Melanocyte of skin (primary cell): ENCODE measurements at places on chromosomes 12 and 14. TPM values are rescaled to one million over a fixed set of nuclear protein-coding genes. Genes with fewer than 3 reads are reported as not detected.

The CCDC177 gene
- total RNA-seq = not detected in 2 replicates

The GDF3 gene
- not detected in 2 replicates for total RNA-seq

The AQP2 gene
- total RNA-seq = not detected in 2 replicates

The TAS2R7 gene
- not detected in 2 replicates for total RNA-seq

The CIROP gene
- total RNA-seq = not detected in 2 replicates

The CBLN3 gene
- 0.33 and 0.46 TPM in 2 replicates for total RNA-seq

The NUAK1 gene
- total RNA-seq = 2.7 and 2.9 TPM in 2 replicates

The POP5 gene
- 39.2 and 44.7 TPM in 2 replicates for total RNA-seq

The PTGER2 gene
- total RNA-seq = under 0.01 TPM in 2 replicates

The TTC6 gene
- not detected in 2 replicates for total RNA-seq

The TPPP2 gene
- not detected in 2 replicates for total RNA-seq

The TBK1 gene
- 32.3 and 47.3 TPM in 2 replicates for total RNA-seq

The RAD9B gene
- 0.34 and 0.36 TPM in 2 replicates for total RNA-seq

The CELA1 gene
- total RNA-seq = not detected in 2 replicates

The PZP gene
- not detected in 2 replicates for total RNA-seq

The IFNG-AS1 gene
- total RNA-seq = not detected in 2 replicates

The PLEKHG7 gene
- not detected in 2 replicates for total RNA-seq

The TNFRSF1A gene
- total RNA-seq = 95.0 and 131 TPM in 2 replicates

The SIX6 gene
- not detected in 2 replicates for total RNA-seq

The P2RX2 gene
- not detected in 2 replicates for total RNA-seq

The VASH1 gene
- 4.1 and 6.2 TPM in 2 replicates for total RNA-seq

The RTL1 gene
- total RNA-seq = not detected in 2 replicates

The SLCO1B1 gene
- not detected in 2 replicates for total RNA-seq

The OR6C2 gene
- not detected in 2 replicates for total RNA-seq

The GALNT16 gene
- not detected in 2 replicates for total RNA-seq

The POLE gene
- 32.5 and 43.6 TPM in 2 replicates for total RNA-seq

The TCTN2 gene
- total RNA-seq = 34.4 and 36.3 TPM in 2 replicates

The EML5 gene
- under 0.01 TPM in 2 replicates for total RNA-seq

The TMPRSS12 gene
- not detected in 2 replicates for total RNA-seq

The HOXC12 gene
- total RNA-seq = not detected in 2 replicates

The CLEC4D gene
- not detected in 2 replicates for total RNA-seq

The TAS2R30 gene
- total RNA-seq = 3.4 and 11.3 TPM in 2 replicates

The MDM1 gene
- 12.7 and 19.3 TPM in 2 replicates for total RNA-seq

The AMN gene
- total RNA-seq = under 0.01 TPM in 1 of 2 replicates, not detected in the other

The NACA gene
- 602 and 908 TPM in 2 replicates for total RNA-seq

The GUCY2C gene
- total RNA-seq = not detected in 2 replicates

The DAD1 gene
- 312 and 411 TPM in 2 replicates for total RNA-seq

The BORCS5 gene
- 13.8 and 19.6 TPM in 2 replicates for total RNA-seq

The KRT73 gene
- not detected in 2 replicates for total RNA-seq

The ERG28 gene
- total RNA-seq = 18.2 and 20.4 TPM in 2 replicates

The CLSTN3 gene
- total RNA-seq = 2.3 and 2.7 TPM in 2 replicates

The RNFT2 gene
- total RNA-seq = 8.3 and 11.0 TPM in 2 replicates

The SDSL gene
- 5.0 and 11.3 TPM in 2 replicates for total RNA-seq

The ADAM21 gene
- total RNA-seq = 0.33 and 1.4 TPM in 2 replicates

The BEGAIN gene
- 0.33 and 0.93 TPM in 2 replicates for total RNA-seq

The IL26 gene
- not detected in 2 replicates for total RNA-seq

The ARG2 gene
- total RNA-seq = 9.1 and 9.3 TPM in 2 replicates

The RGS6 gene
- total RNA-seq = not detected in 2 replicates
